Occipital lobe (tissue), 3 donors: ENCODE measurements at places on chromosomes 16 and 17. TPM values are rescaled to one million over a fixed set of nuclear protein-coding genes. Genes with fewer than 3 reads are reported as not detected.

Gene MBTPS1
- 78.1 TPM for total RNA-seq

Gene ABCC3
- 0.16 TPM for total RNA-seq

Gene KRT222
- total RNA-seq: 3.6 TPM

Gene DNASE1L2
- total RNA-seq: 1.7 TPM

Gene NPIPA2
- not detected for total RNA-seq

Gene SOCS1
- not detected for total RNA-seq

Gene TBC1D3K
- not detected for total RNA-seq

Gene ATP1B2
- total RNA-seq: 5.0 TPM

Gene TMEM114
- total RNA-seq: not detected

Gene TBX2
- 0.47 TPM for total RNA-seq
